ENCODE measurements at places on chromosomes 1 and 21.

GRCh38 chr1:34668063-34668462 is 86.8 kb upstream of the GJB5 start:
- no peak for DNase-seq

- DNase-seq = no peak
Measured at GRCh38 chr1:71080230-71080738, 551 bp downstream of the ZRANB2 start.

DNA sequence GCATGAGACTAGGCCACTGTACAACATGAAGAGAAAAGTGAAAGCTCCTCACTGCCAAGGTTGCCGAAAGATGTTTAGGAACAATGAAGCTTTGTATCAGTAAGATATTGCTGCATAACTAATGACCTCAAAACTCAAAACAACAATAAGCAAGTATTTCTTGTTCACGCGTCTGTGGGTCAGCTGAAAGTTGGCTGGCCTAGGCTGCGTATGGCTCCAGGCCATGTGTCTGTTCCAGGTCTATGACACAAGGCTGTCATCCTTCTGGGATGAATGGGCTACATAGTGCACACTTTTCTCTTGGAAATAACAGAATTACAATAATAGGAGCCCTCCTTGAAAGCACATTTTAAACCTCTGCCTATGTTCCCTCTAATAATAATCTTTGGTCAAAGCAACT is 515.9 kb downstream of the PLPP3 start:
- no peak for DNase-seq

DNA sequence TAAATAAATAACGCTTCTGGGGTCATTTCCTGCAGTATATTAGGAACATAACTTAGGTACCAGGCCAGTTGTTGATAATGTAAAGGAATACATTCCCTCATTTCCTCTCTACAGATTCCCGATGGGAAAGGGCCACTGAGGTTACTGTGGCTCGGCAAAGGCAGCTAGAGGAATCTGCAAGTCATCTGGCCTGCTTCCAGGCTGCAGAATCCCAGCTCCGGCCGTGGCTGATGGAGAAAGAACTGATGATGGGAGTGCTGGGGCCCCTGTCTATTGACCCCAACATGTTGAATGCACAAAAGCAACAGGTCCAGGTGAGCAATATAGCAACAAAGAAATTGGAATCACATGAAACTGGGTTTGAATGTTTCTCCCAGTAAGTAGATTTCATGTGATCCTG is 109.6 kb upstream of the BMP8A start:
- DNase-seq = no peak

- DNase-seq = no peak
Measured at GRCh38 chr1:111227851-111228747, 586 bp downstream of the CHI3L2 start.

DNA sequence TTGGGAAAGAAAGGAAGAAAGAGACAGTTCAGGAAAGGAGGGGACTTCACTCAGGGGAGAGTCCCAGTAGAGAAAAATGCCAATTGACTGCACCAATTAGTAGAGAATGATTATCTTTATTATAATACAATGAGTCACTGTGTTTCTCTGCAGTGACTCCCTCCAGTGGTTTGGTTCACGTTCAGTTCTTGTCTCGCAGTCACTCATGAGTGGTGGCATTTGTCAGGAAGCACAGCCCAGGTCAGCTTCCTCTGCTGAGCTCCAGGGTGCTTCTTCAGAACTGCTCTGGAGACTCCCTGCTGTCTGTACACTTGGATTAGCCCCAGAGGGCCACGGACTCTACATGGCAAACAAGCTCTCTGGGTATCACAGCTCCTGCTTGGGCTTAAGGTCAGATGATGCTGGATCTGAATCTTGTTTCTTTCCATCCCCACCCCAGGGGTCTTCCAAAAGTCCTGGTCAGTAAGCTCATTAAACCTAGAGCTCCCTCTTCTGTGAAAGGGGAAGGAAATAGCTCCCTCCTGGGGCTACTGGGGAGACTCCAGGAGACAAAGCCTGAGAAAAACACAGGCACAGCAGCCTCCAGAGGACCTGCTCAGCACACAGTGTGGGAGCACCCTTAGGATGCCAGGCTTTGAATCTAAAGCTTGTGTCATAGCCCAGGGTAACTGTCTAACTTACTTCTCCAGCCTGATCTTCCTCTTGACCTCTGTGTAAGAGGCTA is 619.0 kb downstream of the AJAP1 start:
- no peak for DNase-seq

- no peak for DNase-seq
Measured at GRCh38 chr1:111484391-111485026, 10.7 kb downstream of the C1orf162 start.

- DNase-seq = no peak
Measured at GRCh38 chr1:103527331-103527730, 1.8 kb downstream of the RNPC3 start.

GRCh38 chr1:23692308-23692871 is 784 bp downstream of the RPL11 start:
- DNase-seq = no peak

GRCh38 chr1:22031214-22031962 is 21.1 kb upstream of the CDC42 start:
- no peak for DNase-seq

- no peak for DNase-seq
Measured at GRCh38 chr21:38721958-38722357, 83.8 kb upstream of the ETS2 start.

DNA sequence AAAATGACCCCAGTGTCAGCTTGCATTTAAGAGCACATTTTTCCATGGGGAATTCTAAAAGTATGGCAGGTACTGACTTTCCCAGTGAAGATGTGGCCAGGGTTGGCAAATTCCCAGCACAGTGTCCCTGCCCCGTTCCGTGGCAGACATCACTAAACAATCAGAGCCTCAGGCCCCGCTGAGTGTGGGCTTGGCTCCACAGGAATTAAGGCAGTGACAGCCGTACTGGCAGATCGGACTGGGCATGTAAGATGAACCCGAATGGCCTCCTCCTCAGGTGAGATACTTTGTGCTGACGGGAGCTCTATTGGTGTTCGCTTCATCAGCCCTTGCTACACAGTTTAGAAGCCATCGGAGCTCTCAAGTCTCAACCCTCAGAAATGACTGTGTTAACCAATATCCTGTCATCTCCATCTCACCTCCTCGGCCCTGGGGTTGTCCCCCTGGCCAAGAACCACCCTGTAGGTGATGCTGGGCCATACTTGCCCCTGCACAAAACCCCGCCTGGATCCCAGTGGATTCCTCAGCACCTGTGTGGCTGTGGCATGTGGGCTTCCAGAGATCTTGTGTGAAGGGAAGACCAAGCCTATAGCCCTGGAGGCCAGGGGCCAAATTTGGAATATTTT is 29.0 kb upstream of the ABCG1 start:
- no peak for DNase-seq

GRCh38 chr1:3596663-3597598 is 14.4 kb downstream of the MEGF6 start:
- no peak for DNase-seq

- no peak for DNase-seq
Measured at GRCh38 chr1:164784960-164785359, 226.0 kb downstream of the PBX1 start.

- no peak for DNase-seq
Measured at GRCh38 chr1:43058545-43059360, 100.1 kb upstream of the SLC2A1 start.

GRCh38 chr1:233788687-233789086 is 115.8 kb upstream of the SLC35F3 start:
- DNase-seq = no peak

GRCh38 chr1:53016705-53017104 is 45.3 kb upstream of the PODN start:
- no peak for DNase-seq

DNA sequence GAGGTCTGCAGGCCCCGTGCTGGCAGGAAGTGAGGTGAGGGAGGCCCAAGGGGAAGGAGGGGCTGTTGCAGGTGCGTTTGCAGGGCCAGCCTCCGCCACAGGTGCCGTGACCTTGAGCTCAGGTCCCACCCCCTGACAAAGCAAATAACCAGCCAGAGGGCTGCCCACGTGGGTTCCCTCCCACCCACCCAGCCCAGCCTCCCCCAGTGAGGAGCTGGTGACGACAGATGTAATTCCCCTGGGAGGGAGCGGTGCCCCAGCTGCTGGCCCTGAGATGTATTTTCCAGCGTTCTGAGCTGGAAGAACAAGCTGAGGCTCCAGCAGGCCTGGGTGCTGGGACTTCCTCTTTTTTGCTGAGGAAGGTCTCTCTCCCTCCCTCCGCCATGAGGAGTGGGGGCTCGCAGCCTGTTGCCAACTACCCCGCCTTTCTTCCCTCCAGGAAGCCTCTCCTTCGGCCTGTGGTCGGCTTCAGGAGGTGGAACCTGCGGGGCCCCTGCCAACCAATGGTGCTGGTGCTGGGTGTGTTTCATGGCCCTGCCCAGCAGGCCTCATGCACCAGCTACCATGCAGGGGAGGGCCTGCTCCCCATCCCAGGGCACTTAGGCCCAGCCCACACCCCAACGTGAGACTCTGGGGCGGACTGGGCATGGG is 153.2 kb downstream of the PRDM16 start:
- DNase-seq = no peak

GRCh38 chr1:216932424-216932823 is 209.2 kb upstream of the ESRRG start:
- DNase-seq = no peak

GRCh38 chr1:11525151-11525505 is 46.2 kb downstream of the DISP3 start:
- no peak for DNase-seq

GRCh38 chr1:66730462-66730861 is 21.8 kb upstream of the DYNLT5 start:
- DNase-seq = no peak

DNA sequence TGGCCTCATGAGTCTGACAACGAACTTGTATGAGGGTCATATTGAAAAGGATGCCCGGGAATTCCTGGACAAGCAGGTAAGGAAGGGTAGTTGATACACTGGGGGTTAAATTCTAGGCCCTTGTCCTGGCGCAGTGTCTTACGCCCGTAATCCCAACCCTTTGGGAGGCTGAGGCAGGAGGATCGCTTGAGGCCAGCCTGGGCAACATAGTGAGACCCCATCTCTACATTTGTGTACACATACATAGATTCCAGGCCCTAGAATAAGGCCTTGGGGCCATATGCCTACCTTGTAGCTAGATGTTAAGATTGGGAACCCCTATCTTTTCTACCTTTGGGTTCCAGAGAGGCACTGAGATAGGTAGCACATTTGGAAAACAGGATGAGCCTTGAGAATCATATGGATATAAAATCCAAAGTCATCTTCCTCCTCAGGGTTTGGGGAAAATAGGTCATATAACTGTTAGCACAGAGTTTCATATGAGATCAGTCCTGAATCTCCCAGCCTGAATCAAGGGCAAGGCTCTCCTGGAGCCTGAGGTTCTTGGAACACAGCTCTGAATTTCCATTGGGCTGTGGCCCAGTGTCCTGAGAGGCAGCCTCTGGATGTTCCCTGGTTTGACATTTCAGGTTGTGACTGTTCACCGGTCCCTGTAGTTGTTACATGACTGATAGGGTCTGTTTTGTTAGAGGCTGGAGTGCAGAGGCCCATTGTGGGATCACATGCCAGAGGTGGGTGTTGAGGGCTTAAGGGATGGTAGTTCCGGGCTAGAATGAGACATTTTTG is 104.4 kb downstream of the PIK3R3 start:
- no peak for DNase-seq

DNA sequence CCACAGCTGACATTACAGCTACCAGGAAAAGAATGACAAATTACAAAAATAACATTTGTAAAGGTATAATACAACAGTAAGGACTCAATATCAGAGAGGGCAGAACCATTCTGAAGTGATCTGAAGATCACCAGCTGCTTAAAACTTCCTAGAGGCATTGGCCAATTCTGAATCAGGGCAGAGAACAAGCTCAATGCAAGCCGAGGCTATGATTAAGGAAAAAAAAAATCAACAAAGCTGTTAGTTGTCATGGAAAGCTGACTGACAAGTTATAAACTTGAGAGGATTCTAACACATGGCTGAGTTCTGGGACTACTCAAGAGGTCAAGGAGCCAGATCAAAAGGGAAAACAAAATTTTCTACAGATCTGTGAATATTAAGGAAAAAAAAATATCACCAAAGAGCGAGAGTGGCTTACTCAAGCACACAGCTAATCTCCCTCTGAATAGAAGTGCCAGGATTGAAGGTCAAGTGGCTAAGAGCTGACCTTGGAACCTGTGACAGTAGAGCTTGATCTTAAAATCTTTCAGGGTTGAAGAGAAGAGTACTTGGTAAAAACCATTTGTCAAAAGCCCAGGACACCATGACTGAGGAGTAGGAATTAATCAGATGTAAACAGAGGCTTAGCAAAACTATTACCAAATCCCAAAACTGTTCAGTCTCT is 383.4 kb downstream of the USP25 start:
- no peak for DNase-seq

- DNase-seq = no peak
Measured at GRCh38 chr1:14756589-14757285, 158.3 kb downstream of the KAZN start.

DNA sequence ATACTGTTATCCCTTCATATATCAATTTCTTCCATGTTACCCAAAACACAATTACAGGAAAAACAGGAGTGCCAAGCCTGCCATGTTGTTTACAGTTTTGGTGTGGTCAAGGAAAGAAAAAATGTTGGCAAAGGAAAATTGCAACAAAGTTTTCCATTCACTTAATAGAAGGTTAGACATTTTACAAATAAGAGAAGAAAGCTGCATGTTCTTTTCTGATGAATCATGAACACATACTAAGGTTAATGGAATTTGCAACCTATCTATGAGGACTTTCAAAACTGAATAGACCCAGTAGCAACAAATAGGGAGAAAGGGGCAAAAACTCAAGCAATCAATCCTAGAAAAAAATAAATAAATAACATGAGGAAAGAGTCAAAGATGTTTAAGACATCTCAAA is 556.7 kb downstream of the DPYD start:
- DNase-seq = no peak

GRCh38 chr1:194774535-194774934 is 1588.1 kb upstream of the B3GALT2 start:
- no peak for DNase-seq

GRCh38 chr1:192575499-192576189 is at the start of gene RGS1:
Gene RGS1, plus strand, starts transcription at chr1:192575773. Its CDS starts 20 bp downstream, at chr1:192575793.
- peak; percentile 18 for DNase-seq

DNA sequence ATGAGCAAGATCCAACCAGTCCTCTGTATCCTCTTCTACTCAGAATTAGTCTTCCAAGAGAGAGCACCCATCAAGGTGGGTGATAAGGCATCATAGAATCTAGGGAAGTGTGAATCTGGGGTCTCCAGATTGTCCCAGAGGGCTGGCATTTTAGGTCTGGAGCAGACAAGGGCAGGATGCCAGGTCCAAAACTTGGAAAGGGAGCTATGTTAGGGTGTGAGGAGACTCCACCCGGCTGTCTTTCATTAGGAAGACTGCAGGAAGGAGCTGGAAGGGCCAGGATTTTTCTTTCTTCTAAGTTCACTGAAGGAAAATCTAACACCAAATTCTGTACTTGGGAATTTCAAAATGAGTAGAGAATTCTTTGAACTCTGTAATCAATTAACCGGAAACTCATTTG is 86.1 kb upstream of the BMP8A start:
- DNase-seq = no peak

DNA sequence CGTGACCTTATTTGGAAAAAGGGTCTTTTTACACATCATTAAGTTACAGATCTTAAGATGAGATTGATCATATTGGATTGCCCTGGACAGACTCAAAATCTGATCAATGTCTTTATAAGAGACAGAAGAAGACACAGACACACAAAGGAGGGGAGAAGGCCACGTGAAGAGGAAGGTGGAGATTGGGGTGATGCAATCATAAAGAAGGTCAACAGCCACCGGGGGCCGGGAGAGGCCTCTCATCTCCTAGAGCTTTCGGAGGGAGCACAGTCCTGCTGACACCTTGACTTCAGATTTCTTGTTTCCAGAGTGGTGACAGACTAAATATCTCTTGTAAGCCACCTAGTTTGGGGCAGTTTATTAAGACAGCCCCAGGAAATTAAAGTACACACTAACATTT is 204.6 kb upstream of the CSF3R start:
- no peak for DNase-seq

- DNase-seq = no peak
Measured at GRCh38 chr1:230186874-230187273, 119.8 kb downstream of the GALNT2 start.
